ENCODE measurements at places on chromosomes 11 and 22. TPM values are rescaled to one million over a fixed set of nuclear protein-coding genes. Genes with fewer than 3 reads are reported as not detected.

The KCNA4 gene
- total RNA-seq, result not detected

DNA sequence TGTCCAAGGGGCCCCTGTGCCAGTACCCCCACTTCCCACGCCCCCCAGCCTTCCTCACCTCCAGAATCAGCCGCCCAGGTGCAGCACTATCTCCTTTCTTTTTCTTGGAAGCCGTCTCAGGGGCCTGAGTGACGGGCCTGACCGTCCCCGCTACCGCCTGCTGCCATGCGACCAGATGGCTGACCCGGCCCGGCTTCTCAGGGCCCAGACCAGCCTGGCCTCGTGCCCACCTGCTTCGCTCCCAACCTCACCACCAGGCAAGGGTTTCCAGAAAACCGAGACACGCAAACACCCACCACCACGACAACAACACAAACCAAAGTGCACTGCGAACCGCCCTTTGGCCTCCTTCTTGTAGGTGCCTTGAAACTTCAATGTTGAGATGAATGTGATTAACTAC, 39.1 kb downstream of the MACROD1 start:
- no peaks in the 10 kb centered on the region for H3K27me3 ChIP-seq
- H3K4me1 ChIP-seq, result peaks cover 6% of the 10 kb centered on the region
- H3K36me3 ChIP-seq, result no peaks in the 10 kb centered on the region
- H3K4me3 ChIP-seq, result no peak overlapping the region

DNA sequence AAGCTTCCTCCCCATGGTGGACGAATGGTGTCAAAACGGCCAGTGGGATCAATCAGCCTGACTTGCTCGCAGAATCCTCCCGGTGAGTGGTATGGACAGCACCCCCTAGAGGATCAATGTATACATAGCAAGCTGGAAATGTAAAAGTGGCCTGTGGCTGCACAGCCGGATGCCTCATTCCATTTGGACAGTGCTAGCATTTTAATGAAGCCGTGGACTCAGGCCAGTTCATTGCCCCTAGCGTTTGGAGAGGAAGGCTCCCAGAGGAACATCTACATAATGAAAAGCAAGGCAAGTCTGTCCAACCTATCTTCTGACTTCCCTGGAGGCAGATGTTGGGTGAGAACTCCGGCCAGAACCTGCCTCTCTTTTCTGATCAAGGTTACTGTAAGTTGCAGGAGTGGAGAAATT, 942.3 kb downstream of the NTM start:
- DNase-seq, result no peak
- H3K36me3 ChIP-seq, result no peaks in the 10 kb centered on the region
- no peaks in the 10 kb centered on the region for H3K27me3 ChIP-seq
- no peak overlapping the region for H3K4me3 ChIP-seq
- no peaks in the 10 kb centered on the region for H3K4me1 ChIP-seq

The WDR74 gene
- total RNA-seq, result 97.4 TPM

- no peak overlapping the region for H3K4me3 ChIP-seq
- no peak for DNase-seq
- no peak overlapping the region for H3K27ac ChIP-seq
- H3K4me1 ChIP-seq, result no peaks in the 10 kb centered on the region
- no peaks in the 10 kb centered on the region for H3K36me3 ChIP-seq
These were observed 13.8 kb downstream of the JAML start for GRCh38 chr11:118211006-118211405.
